Ureter (tissue), 1 donor: ENCODE measurements at places on chromosomes 11 and 22.

GRCh38 chr11:9753021-9753420, 89.1 kb downstream of the SWAP70 start:
- no peak for DNase-seq

DNA sequence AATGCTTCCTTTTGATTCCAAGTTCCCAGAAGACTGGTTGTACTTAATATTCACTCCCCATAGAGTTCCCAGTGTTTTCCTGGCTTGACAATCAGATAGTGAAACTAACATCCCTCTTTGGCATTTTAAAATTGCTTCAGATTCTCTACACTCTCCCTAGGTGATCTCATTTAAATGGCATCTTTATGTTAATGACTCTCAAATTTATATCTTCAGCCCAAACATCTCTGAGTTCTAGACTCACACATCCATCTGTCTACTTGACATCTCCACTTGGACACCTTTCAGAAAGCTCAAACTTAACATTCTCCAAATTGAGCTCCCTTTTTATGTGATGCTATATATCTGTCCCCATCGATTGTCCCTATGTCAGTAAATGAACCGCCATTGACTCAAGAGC, 232.0 kb downstream of the NTM start:
- DNase-seq: no peak

DNA sequence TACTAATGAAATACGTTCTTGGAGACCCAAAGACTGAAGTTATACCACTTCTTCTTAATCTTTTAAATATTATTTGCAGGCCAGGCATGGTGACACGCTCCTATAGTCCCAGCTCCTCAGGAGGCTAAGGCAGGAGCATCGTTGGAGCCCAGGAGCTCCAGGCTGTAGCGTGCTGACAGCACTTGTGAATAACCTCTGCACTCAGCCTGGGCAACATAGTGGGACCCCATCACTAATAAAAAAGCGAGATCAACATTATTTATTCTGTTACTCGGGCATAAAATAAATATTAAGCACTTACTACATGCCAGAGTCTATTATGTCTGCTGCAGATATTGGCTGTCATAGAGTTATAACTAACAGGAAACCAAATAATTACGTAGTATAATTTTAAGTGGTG, 720 bp upstream of the MED17 start:
- DNase-seq: no peak

DNA sequence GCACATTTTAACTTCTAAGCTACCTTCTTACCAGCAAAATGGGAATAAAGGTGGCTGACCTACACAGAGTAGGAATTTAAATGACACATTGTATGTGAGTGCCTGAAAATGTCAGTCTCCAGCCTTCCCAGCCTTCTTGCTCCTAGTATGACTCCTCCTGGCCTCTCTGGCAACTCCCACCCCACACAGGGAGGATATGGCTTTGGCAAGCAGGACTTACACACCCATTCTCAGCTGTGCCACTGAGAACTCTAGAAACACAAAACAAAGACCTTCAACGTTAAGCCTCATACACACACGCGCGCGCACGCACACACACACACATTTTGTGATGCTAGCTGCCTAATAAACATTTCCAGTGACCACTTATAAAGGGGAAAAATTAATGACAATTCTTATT, 65.8 kb downstream of the PACSIN2 start:
- DNase-seq: no peak

DNA sequence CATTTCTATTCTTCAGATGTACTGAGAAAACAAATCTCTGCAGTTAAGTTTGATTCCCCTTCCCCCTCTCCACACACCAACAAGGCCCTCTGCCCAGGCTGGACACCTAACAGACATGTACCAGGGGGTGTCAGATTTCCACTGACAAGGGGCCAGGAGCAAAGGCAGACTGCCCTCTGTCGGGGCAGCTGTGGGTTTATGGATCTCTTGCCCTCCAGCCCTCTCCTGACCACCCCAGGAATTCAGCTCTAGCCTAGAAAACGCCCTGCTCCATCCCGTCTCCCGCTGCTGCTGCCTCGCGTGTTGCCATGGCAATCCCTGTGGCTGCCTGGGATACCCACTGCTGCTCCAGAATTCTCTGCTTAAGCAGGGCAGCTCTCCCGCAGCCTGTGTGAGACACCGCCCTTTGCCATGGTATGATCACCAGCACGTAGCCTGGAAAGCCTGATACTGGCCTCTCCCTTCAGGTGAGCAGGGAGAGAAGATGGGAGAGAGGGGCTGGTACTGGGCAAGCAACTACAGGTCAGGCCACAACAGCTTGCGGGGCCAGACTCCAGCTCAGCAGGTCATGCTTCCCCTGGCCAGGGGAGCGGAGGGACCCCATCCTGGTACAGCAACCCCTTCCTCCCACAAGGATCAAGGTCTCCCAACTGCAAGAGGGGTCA, 41.6 kb downstream of the BUD13 start:
- DNase-seq: no peak

DNA sequence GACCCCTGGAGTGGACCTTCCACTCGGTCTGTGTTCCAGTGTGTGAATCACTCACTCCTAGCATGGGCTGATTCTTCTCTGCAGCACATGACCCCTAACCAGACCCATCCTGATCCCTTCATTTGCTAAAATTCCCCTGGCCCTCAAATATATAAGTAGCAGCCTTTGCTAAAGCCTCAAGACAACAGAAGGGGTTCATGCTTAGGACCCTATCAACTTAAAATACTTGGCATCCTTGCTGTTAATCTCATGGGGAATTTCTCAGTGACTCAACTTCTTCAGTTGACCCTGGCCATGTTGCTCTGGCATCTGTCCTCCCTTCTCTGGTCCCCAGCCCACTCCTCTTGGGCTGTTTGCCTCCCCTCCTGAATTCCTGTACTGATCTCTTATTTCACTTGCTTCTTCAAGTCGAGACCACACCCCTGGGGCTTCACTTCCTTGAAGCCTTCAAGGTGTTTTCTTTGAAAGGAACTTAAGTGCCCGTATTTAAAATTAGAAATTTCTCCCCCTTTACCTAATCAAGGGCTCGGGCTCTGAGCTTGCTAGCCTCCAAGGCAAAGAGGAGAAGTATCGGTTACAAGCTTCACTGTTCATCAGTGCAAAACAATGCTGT, 23.6 kb downstream of the NNMT start:
- DNase-seq: no peak

DNA sequence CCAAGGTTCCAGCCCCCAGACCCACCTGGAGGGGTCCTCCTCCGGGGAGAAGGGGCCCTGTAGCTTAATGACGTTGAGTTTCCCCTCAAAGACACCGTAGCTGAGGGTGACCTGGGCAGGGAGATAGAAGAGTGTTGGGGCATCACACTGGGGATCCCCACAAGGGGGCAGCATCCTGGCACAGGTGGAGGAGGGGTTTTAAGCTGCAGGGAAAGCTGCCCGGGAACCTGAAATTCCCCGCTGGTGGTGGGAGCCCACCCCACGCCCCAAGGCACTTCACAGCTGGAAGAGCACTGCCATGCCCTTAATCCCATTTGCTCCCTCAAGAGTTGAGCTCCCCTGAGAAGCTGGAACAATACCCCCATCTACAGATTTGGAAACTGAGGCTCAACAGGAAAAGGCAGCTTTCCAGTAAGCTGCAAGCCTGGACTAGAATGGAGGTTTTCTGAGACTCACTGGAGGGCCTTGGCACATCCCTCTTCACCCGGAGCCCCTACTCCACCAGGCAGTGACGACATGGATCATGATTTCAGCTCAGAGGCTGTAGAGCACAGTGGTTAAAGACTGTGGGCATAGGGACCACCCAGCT, 13.7 kb downstream of the MFNG start:
- DNase-seq: no peak

GRCh38 chr11:132999031-132999430, 533.3 kb downstream of the OPCML start:
- no peak for DNase-seq

- peak; percentile 85 for DNase-seq
Observed at GRCh38 chr11:27698872-27699241, 1.4 kb downstream of the BDNF start.

GRCh38 chr11:134052988-134053945, 15.6 kb upstream of the JAM3 start:
- no peak for DNase-seq
